ENCODE measurements at places on chromosomes 1 and 21.

DNA sequence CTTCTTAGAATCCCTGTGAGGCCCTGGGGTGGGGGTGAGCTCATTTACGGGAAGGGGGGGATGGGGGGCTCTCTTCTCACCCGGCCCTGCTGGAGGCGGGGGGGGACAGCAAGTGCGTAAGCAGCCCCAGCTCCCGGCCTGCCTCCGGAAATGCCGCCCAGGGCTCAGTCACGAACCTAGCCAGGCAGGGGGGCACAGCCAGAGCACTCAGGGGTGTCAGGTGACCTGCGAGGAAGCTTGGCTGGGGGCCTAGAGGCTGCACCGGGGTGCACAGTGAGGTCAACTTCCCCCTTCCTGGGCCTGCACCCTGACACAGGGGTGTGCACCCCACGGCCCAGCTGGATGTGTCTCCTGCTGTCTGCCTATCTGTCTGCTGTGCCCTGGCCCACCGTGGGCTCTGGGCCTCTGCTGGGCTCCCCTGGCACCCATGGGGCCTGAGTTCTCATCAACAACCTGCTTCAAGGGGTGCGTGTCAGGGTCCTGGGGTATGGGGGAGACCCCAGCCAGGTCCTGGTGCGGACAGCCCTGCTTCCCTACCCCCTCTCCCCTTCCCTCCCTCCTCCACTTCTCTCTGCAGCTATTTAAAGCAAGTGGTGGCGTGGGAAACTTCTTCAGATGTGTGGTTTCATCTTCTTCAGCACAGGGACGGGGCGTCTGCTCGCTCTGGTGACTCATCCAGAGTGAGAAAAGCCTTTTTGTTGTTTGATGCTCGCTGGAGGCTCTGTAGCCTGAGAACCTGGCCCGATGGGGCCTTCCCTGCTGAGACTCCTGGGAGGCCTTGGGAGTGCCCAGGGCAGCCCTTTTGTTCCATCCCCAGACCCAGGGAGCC, 92.5 kb upstream of the RUNX3 start:
- peak; percentile 87 for DNase-seq

- no peak for DNase-seq
Observed at GRCh38 chr1:155006601-155007101, 4.0 kb downstream of the ZBTB7B start.

GRCh38 chr1:94315552-94316116, 78.2 kb upstream of the ARHGAP29 start:
- no peak for DNase-seq

DNA sequence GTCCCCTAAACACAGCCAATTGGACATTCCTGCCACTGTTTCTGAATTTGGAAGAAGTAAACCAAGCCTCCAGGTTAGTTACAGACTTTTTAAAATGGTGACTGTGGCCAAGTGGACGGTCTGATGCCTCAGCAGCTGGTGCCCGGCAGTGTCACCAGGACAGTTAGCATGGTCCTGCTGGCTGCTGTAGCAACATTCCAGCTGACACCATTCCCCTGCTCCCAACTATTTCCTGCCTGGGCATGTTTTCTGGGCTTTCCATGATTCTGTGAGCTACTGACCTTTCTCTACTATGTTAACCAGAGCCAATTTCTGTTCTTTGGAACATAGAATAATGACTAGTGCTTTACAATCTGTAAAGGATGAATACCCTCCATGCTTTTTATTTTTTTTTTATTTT, 95.0 kb downstream of the TLR5 start:
- no peak for DNase-seq

DNA sequence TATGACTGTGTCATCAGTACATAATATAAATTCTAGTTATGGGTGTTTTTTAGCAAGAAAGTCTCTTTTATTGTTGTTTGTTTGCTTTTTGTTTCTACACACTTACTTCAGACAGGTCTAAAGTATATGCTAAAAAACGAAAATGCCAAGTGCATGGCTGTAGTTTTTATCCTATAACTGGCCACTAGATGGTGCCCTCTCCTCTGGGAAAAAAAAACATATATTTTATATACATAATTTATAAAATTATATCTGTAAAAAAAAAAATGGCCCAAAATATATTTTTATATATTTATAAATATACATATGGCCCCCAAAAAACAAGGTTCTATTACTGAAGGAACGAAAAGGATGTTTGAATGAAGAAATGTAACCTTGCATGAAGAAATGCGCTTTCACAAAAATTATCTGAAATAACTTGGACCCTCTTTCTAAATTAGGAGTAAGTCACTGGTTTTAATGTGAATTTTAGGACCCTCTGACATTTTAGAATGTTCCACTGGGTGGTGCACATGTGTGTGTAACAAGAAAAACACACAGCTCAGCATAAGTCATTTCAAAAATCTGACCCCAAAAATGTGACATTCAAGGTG, 93.5 kb downstream of the TTLL7 start:
- DNase-seq: peak; percentile 55

DNA sequence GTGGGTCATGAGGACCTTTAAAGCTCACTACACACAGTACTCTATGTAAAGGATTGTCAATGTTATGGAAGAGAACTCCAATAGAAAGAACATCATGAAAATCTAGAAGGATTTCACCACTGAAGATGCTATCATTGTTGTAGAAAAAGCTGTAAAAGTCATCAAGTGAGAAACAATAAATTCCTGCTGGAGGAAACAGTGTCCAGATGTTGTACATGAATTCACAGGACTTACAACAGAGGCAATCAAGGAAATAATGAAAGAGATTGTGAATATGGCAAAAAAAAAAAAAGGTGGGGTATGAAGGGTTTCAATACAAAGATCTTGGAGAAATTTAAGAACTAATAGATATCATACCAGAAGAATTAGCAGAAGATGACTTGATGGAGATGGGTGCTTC, 355.1 kb upstream of the ZRANB2 start:
- DNase-seq: no peak

- peak; percentile 64 for DNase-seq
Observed at GRCh38 chr1:91736715-91737615, 149.0 kb downstream of the TGFBR3 start.

GRCh38 chr1:198173832-198174231, 17.0 kb downstream of the NEK7 start:
- no peak for DNase-seq

DNA sequence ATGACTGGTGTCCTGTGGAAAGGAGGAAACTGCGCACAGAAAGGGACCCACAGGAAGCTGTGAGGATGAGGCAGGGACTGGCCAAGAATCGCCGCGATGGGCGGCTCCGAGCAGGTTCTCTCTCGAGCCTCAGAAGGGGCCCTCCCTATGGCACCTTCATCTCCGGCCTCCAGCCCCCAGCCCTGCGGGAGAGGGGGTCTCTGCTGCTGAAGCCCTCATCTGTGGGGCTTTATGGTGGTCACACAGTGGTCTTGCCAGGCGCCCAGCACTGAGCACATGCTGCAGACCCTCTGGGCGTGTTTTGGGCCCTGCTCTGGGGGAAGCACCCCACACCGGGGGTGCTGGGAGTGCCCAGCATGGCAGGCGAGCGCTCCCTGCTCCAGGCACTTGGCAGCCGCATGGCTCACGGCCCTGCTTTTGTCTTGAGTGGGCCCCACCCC, 86.6 kb upstream of the ACTRT2 start:
- DNase-seq: no peak

DNA sequence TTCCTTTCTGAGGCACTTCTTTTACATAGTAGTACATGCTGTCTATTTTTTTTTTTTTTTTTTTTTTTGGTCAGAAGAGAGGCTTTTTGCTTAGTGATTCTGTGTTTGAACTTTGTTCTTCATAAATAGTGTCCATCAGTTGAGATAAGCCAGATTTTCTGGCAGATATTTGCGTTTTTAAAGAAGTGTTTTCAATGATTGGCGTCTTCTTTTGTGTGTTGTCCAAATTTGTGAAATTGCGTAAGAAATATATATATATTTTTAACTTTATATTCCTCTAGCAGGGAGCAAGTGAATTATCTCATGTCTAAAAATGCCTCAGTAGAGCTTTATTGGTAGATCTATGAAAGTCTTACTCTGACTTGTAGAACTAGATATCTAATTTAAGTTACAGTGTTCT, 28.3 kb downstream of the NEK7 start:
- DNase-seq: peak; percentile 52

GRCh38 chr1:29826646-29827045, 590.3 kb downstream of the PTPRU start:
- peak; percentile 15 for DNase-seq

GRCh38 chr1:230169454-230170152, 102.6 kb downstream of the GALNT2 start:
- DNase-seq: peak; percentile 47

- no peak for DNase-seq
Observed at GRCh38 chr1:3627515-3628253, 2.9 kb downstream of the TPRG1L start.

DNA sequence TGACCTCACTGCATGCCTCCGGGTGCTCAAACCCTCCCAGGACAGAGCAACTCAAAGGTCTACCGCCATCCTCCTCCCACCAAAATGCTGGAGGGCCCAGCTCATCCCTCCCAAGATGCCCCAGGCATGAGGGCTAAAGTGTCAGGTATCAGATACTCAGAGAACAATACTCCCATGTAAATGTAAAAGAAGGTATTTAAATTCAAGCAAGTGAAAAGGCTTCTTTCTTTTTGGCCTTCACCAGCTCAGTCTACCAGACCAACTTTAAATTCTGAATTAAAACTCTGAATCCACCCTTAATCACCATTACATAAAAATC, 3.0 kb downstream of the PARP1 start:
- DNase-seq: no peak

- no peak for DNase-seq
Observed at GRCh38 chr1:28185071-28185470, 8.6 kb upstream of the PTAFR start.

GRCh38 chr1:17190010-17190995, 14.6 kb upstream of the PADI1 start:
- DNase-seq: peak; percentile 19

DNA sequence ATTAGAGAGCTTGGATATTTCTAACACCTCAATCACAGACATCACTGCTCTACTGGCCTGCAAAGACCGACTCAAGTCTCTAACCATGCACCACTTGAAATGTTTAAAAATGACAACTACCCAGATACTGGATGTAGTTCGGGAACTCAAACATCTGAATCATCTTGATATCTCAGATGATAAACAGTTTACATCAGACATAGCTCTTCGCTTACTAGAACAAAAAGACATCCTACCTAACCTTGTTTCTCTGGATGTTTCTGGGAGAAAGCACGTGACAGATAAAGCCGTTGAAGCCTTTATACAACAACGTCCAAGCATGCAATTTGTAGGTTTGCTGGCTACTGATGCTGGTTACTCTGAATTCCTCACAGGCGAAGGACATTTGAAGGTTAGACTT, 45.1 kb downstream of the ZYG11B start:
- DNase-seq: no peak

DNA sequence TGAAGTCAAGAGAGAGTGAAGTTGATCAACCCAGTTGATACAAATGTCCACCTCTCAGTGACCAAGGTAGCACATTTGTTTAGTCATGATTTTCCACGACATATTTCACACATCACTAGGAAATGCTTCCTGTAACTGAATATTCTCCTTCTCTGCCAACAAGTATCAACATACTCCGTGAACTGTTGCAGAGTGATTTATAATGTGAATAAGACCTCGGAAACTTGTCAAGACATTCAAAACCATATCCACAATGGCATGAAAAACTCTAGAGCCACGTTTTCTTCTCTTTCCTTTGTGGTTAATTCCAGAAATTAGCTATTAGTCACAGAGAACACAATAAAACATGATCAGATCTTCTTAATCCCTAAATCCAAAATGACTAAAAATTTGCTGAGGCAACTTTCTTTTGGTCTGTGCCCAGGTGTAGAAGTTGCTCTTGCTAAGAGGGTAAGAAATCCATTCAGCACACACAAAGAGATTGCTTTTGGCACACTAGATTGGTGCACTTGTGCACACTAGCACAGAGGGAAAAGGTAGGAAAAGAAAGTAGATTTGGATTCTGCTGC, 244.3 kb upstream of the NRIP1 start:
- DNase-seq: no peak

GRCh38 chr1:15132965-15133364, 20.6 kb upstream of the TMEM51 start:
- peak; percentile 42 for DNase-seq

DNA sequence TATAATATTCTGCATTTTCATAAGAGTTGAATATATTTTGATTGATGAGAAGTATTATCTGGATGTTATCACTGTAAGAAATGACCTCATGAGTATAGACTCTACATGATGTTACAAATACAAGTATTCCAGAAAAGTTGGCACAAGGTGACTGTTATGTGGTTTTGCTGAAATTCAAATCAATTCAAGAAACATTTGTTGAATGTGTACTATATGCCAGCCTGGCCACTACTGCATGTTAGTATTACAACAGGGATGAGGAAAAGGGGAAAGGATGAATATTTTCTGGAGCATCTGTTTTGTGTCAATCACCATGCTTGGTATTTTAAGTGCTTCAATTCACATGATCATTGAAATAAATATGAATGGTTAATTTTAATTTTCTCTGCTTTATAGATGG, 250.9 kb upstream of the PBX1 start:
- DNase-seq: no peak

DNA sequence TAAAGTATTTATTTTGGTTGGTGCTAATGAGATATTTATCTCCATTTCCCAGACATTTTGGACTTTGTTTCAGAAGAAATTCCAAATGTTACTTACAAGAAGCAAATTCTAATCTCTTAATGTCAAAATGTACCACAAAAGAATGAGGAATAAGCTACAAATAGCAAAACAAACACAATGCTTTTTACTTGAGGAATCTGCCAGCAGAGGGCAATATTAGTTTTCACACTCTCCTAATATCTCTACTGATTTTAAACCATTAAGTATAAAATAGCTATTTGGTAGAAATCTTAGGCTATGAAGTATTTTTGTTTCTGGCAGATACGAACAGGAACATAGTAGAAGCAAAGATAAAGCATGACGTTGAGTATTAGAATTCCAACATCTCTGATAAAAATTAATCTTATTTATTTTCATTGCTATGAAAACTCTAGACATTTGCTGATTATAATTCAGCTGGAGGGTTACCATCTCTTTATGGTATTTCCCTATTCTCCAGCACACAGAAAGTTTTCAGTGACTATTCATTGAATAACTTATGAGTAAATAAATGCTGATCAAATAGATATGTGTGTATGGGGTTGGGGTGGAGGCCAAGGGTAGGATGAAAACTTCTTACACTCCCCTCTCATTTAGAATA, 13.4 kb upstream of the HMCN1 start:
- DNase-seq: peak; percentile 73

- DNase-seq: no peak
Observed at GRCh38 chr1:51463561-51463960, 55.5 kb downstream of the EPS15 start.

- no peak for DNase-seq
Observed at GRCh38 chr21:38151021-38151645, 105.7 kb upstream of the KCNJ15 start.

GRCh38 chr1:78536427-78536826, 45.7 kb downstream of the PTGFR start:
- no peak for DNase-seq

GRCh38 chr21:26131554-26131953, 39.0 kb downstream of the APP start:
- DNase-seq: no peak

DNA sequence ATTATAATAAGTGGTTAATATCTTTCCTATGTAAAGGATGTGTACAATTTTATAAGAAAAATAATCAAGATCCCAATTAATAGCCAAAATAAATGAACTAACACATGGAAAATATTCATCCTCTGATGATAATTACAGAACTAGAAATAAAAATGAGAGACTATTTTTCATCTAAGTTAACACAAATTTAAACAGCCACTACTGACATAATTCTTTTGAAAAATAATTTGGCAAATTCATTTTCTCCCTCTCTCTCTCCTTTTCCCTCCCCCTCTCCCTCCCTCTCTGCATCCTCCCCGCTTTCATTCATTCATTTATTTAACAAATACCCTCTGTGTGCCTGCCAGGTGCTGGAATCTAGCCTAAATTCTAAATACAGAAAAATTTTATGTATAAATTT, 10.3 kb upstream of the SFPQ start:
- no peak for DNase-seq
